ENCODE measurements at places on chromosomes 13 and 19.

DNA sequence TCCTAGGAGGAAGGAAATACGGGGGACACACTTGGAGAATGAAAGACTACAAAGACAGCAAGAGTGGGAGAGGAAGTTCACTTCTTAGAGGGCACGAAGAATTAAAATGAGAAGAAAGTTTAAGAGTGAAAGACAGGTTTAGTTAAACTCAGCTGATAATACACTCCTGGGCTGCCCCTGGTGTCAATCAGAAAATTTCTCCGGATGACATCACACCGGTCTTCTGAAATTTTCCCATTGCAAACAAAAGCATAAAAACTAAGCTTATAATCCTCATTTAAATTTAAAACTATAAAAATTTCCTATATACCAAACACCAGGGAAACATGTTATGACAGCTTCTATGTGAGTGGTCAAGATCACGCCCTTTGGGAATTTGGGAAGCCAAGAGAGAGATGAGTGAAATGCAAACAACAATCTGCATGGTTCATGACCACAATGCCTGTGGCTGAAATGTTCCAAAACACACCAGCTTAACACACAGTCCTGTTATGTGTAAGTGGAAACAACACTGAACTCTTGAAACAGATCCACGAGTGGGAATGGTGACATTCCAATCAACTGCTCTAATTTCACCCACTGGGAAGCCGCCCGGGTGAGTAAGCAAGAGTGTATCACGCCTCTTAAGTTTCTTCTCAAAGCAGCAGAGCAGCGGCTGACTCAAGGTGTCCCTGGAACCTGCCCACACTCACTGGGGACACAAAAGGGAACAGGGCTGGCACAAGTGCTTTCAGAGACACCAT, 49.0 kb downstream of the BRD4 start:
- peaks cover 4% of the 10 kb centered on the region for H3K36me3 ChIP-seq
- no peak overlapping the region for H3K4me3 ChIP-seq
- H3K27me3 ChIP-seq = no peaks in the 10 kb centered on the region
- DNase-seq = no peak
- H3K27ac ChIP-seq = peak overlapping the region; percentile 49
- peaks cover 60% of the 10 kb centered on the region for H3K4me1 ChIP-seq

DNA sequence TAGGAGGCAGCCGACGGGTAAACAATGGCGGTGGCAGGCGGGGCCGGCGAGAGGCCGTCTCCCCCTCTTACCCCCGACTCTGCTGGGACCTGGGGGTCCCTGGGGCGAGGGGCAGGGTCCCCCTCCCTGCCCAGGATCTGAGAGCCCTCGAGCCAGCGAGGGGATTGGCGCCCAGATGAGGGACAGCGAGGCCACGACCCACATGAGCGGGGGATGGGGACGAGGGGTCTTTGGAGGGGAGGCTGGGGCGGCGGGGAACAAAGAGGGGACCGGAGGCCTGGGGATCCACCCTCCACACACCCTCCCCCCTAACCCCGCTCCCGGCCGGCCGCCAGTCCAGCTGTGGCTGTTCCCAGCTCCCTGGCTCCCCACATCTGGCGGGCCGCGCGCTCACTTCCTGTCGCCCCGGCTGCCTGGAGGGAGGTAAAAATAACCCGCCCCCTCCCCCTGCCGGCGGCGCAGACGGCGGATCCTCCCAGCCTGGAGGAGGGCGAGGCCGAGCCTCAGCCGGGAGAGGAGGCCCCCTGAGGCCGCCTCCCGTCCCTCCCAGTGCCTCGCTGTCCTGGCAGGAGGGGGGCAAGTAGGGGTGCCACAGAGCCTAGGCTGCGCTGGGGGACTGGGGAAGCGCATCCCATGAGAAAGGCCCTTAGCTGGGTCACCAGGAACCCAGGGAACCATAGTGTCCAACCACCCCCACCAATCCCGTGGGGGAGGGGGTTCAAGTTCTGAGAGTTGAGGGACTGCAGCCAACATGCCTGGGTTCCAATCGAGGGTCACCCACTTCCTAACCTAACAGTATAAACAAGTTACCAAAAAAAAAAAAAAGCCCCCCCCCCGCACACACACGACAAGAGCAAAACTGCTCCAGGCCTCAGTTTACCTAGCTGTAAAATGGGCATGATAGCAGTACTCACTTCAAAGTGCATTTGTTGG, 29.3 kb upstream of the NANOS3 start:
- H3K27ac ChIP-seq = peak overlapping the region; percentile 98
- H3K4me1 ChIP-seq = peaks cover 49% of the 10 kb centered on the region
- peak; percentile 95 for DNase-seq
- H3K4me3 ChIP-seq = peak overlapping the region; percentile 35
- no peaks in the 10 kb centered on the region for H3K27me3 ChIP-seq

DNA sequence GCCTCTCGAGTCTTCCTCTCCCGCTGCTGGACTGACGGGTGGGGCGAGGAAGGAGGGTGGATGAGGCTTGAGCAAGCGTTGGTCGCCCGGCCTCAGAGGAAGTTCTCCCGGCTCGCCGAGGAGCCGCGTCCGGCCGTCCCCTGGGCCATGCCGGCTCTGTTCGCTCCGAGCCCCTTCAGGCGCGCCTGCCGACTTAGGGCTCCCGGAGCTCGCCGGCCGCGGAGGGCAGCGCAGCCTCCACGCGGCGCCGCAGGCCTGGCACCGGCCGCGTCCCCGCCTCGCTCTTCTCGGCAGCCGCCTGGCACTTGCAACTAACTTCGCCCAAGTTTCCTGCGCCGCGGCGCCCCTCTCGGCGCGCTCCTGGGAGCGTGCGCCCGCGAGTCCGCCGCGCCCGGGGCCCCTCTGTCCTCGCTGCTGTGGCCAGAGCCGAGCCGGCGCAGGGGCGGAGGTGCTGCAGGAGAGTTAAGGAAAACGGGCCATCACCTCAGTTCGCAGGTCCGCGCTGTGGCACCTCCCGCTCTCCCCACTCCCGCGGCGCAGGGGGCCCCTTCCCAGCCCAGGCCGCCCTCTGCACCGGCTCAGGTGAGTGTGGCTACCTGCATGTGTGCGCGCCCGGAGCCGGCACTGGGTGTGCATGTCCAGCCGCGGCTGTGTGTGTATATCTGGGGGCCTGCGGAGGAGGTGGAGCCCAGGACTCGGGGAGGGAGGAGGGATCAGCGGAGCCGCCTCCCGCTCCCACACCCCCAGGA, 641 bp upstream of the SOX21 start:
- peak overlapping the region; percentile 0 for H3K4me3 ChIP-seq
- H3K27me3 ChIP-seq = peaks cover 85% of the 10 kb centered on the region
- peak; percentile 62 for DNase-seq
- H3K27ac ChIP-seq = no peak overlapping the region

DNA sequence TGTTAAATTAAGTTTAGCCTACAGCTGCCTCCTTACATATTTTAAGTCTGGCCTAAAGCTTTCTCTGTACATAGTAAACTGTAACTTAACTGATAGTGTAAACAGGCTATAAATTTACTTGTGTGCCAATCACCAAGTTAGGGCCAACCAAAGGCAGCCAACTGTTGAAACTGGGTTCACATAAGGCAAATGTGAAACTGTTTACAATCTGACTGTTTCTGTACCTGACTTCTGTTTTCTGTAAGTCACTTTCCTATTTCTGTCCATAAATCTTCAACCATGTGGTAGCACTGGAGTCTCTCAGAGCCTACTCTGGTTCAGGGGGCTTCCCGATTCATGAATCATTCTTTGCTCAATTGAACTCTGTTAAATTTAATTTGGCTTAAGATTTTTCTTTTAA, 103.1 kb downstream of the RAP2A start:
- no peaks in the 10 kb centered on the region for H3K4me1 ChIP-seq
- DNase-seq = no peak
- H3K27me3 ChIP-seq = no peaks in the 10 kb centered on the region
- no peak overlapping the region for H3K4me3 ChIP-seq
- H3K27ac ChIP-seq = no peak overlapping the region

DNA sequence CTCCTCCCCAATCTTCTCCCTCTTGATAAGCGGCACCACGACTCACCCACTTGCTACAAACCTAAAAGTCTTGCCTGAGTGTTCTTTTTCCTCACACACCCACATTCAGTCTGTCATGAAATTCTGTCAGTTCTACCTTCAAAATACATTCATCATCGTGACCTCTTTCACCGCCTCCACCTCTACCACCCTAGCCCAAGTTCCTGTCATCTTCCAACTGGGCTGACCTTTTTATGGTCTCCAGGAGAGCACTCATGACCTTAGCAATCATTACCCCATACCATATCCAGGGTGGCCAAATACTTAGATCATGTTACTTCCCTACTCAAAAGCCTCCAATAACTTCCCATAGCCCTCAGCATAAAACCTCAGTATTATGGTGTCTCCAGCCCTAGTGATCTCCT, 110.4 kb upstream of the TSC22D1 start:
- no peaks in the 10 kb centered on the region for H3K4me1 ChIP-seq
- DNase-seq = no peak
- no peak overlapping the region for H3K4me3 ChIP-seq
- no peaks in the 10 kb centered on the region for H3K27me3 ChIP-seq
- H3K36me3 ChIP-seq = no peaks in the 10 kb centered on the region
- no peak overlapping the region for H3K27ac ChIP-seq

All from RWPE2 (cell line).